Amniotic stem cell (primary cell): ENCODE measurements at places on chromosomes 16 and 17.

DNA sequence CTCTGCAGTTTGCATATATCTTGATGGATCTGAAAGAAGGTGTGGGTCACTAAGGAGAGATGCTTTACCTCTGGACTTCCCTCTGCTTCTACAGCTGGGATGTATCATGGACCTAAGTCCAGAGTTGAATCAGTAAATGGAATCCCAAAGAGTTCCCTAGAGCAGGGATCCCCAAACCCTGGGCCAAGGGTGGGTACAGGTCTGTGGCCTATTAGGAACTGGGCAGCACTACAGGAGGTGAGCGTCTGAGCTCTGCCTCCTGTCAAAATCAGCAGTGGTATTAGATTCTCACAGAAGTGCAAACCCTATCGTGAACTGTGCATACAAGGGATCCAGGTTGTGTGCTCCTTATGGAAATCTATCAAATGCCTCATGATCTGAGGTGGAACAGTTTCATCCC is 39.3 kb downstream of the NKD1 start:
- DNase-seq: no peak

GRCh38 chr17:50314456-50315011 is 31.4 kb upstream of the XYLT2 start:
- DNase-seq: no peak

DNA sequence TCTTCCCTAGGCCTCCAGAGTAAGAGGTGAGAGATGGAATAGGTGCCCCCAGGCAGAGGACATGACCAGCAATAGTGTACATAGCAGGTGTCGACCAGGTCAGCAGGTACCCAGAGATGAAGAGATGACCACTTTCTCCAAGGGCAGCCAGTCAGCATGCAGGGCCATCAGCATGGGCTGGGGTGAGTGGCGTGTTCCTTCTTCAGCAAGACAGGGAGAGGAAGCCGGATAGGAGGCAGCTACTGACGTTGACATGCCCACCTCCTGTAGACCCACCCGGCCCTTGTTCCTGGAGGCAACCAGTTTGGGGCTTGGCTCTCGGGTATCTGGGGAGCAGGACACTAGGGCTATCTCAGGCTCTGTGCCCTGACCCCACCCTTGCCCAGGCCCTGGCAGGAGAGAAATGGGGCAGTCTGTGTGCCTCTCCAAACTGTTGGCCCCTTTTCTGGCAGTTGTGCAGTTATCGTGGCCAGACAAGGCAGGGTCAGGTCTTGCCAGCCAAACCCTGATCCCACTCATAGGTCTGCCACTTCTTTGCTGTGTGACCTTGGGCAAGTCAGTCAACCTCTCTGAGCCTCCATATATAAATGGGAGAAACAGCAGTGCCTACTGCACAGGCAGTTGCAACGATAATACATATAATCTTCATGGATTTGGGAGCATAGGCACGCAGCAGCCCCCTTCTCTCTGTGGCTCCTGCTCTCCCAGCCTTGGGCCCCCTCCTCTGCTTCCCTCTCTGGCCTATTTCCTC is 1.4 kb upstream of the NDRG4 start:
- no peak for DNase-seq

GRCh38 chr16:82829301-82829700 is 202.5 kb downstream of the CDH13 start:
- DNase-seq: no peak

- no peak for DNase-seq
Observed at GRCh38 chr16:85687651-85688471, 893 bp downstream of the GINS2 start.

GRCh38 chr16:65083164-65083857 is 38.6 kb downstream of the CDH11 start:
- DNase-seq: no peak

GRCh38 chr16:8955828-8956227 is 7.9 kb downstream of the USP7 start:
- DNase-seq: no peak

- no peak for DNase-seq
Observed at GRCh38 chr16:20768818-20769217, 5.0 kb downstream of the ACSM3 start.

DNA sequence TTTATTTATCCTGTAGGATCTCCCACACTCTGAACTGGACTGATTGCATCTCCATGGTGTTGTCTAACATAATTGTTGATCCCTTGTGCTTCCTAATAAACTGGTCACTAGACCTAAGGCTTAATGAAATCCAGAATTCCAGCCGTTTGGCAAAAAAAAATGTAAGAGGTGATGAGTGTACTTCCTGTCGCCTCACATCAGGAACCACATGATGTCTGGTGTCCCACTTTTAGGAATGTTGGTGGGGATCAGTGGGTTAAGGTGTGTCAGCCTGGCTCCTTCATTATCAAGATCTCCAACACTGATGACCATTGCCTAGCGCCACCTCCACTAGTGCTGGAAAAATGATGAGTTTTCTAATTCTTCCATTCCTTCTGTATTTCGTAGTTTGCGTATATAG is 18.6 kb upstream of the LONP2 start:
- no peak for DNase-seq

- DNase-seq: no peak
Observed at GRCh38 chr16:2048116-2048543, 345 bp downstream of the TSC2 start.

DNA sequence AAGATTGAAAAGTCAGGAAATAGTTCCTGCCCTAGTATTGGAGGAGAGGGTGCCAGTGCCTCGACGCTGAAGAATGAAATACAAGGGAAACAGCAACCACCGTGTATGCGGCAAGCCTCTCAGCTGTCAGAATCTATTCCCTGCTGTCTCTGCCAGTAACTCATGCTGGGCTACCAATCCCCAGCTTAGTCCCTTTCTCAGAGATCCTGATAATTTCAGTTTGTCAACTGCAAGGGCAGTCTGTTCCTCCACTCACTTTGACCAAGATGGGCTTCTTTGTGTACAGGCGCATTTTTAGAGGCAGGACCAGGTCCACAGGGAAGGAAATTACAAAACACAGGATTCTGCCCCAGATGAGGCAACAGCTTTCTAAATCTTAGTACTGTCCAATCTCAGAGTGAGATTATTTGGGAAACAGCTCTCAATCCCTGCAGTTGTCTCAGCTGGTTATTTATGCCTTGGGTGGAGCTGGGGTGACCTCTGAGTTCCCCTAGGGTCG is 1.3 kb downstream of the NQO1 start:
- DNase-seq: no peak

- no peak for DNase-seq
Observed at GRCh38 chr17:43319293-43320124, 79.3 kb upstream of the ARL4D start.

DNA sequence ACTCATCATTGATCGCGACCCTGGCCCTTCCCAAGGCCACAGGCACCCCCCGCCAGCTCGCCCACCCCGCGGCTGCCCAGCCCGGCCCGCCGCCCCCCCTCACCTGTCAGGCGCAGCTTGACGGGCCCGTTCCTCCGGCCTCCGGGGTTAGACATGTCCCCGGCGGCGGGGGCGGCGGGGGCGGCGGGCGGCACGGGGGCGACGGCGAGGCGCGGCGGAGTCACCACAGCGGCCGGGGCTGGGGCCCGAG is 456 bp downstream of the SMURF2 start:
- DNase-seq: no peak

GRCh38 chr17:73998653-73999645 is 204.5 kb upstream of the RPL38 start:
- no peak for DNase-seq

DNA sequence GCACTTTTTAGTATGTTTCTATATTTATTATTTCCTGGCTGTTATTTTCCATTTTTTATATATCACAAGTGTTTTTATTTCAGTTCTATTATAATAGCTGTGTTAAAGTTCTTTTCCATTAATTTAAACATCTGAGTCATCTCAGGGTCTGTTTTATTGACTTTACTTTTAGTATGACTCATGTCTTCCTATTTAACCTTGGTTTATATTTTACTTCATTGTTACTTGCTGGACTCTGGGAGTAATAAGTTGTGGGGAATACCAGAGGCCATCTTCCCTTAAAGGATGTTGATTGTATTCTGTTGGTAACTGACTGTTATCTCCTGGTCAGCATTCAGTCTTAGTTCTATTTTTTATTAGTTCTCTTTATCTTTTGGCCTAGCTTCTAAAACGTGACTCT is 1508.2 kb downstream of the CDH11 start:
- DNase-seq: no peak

DNA sequence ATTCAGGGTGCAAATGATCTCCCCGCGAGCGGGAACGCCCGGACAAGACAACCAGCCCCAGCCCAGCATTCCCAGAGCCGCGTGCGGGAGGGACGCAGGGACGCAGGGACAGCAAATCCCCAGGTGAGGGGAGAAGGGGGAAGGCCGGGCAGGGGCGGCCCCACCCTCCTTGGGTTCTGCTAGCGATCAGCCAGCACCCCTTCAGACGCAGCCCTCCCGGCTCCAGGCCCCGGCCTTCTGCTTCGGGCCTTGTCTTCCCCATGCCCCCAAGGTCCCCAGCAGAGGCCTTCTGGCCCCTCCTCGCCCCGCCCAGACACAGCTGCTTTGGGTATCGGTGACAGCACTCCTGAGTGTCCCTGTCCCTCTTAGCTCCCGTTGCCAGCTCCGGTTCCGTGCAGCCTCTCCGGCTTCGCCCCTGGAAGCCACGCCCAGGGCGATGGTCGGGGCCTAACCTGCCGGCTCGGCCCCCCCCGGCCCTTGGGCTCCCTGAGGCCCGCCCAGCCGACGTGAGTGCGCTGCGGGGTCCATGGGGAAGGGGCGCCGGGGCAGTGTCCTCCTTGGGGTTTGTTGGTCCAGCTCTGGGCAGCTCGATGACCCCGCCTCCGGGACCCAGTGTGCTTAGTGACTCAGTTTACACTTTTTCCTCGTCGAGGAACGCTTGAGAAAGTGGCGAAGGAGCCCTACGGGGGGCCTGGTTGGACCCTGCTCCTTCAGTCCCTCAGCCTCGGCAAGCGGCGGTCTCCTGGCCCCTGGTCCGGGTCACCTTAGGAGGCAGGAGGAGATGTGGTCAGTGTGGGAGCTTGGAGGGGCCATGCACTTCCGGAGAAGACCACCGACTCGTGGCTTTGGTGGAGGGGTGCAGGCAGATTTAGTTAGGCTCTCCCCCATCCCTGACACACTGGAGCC is 50.5 kb upstream of the AMZ2 start:
- DNase-seq: no peak

GRCh38 chr16:31388535-31388934 is 4.6 kb upstream of the ITGAD start:
- DNase-seq: no peak

- DNase-seq: no peak
Observed at GRCh38 chr16:73150786-73151185, 102.9 kb upstream of the ZFHX3 start.

DNA sequence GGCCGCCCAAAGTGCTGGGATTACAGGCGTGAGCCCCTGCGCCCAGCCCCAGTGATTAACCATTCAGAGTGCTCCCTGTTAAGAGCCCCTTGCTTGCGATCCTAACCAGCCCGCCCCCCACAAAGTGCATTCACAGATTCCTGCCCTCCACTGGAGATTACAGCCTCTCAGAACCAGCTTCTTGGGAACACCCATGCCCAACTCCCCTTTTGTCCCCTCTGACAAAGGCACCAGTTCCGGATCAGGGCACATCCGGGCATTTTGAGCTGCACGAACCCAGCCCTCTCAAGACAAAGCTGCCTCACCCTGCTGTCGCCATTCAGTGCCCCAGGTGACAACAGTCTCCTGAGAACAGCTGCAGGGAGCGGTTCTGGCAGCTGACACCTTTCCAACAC is 848 bp upstream of the KRT19 start:
- no peak for DNase-seq

DNA sequence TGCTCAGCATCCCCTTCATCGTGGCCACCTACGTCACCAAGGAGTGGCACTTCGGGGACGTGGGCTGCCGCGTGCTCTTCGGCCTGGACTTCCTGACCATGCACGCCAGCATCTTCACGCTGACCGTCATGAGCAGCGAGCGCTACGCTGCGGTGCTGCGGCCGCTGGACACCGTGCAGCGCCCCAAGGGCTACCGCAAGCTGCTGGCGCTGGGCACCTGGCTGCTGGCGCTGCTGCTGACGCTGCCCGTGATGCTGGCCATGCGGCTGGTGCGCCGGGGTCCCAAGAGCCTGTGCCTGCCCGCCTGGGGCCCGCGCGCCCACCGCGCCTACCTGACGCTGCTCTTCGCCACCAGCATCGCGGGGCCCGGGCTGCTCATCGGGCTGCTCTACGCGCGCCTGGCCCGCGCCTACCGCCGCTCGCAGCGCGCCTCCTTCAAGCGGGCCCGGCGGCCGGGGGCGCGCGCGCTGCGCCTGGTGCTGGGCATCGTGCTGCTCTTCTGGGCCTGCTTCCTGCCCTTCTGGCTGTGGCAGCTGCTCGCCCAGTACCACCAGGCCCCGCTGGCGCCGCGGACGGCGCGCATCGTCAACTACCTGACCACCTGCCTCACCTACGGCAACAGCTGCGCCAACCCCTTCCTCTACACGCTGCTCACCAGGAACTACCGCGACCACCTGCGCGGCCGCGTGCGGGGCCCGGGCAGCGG is 3.2 kb downstream of the UTS2R start:
- no peak for DNase-seq

DNA sequence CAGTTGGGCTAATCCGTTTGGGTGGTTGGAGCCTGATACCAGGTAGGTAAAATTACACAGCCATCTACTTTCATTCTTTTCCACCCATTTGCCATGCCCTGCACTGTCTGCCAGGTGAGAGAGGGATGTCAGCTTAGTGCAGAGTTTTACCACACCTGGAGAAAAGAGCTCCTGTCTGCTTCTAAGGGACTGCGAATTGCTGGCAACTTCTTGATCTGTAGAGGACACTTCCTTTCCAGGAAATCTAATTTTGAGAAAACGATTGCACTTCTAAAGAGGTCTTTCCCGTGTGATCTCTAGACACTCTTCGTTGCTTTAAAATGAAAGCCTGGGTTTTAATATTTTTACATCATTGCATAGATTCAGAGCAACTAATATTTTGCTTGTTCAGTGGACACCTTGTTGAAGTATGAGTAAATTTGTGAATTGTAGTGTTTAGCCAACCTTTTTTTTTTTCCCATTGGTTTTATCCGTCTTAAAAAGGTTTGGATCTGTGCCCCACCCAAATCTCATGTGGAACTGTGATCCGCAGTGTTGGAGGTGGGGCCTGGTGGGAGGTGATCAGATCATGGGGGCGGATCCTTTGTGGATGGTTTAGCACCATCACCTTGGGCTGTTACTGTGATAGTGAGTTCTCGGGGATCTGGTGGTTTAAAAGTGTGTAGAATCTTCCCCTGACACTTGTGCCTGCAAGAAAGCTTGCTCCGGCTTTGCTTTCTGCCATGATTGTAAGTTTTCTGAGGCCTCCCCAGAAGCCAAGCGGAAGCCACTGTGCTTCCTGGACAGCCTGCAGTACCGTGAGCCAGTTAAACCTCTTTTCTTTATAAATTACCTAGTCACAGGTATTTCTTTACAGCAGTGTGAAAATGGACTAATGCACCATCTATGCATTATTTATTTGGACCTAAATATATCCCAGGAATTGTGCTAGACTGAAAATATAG is 104.6 kb downstream of the PRKCA start:
- DNase-seq: no peak
